ENCODE measurements at places on chromosomes 5 and 9. TPM values are rescaled to one million over a fixed set of nuclear protein-coding genes. Genes with fewer than 3 reads are reported as not detected.

Gene CARTPT
- 24.7 TPM for total RNA-seq

GRCh38 chr9:125822160-125822559 is 75.0 kb downstream of the PBX3 start:
- DNase-seq, result no peak

GRCh38 chr5:71977311-71977710 is 130.0 kb upstream of the MAP1B start:
- peak; percentile 47 for DNase-seq

- DNase-seq, result no peak
These were observed 9.0 kb downstream of the GPR150 start for GRCh38 chr5:95628933-95629332.

Gene KIAA0825
- total RNA-seq, result 3.3 TPM

GRCh38 chr5:111454198-111454622 is 58.1 kb downstream of the STARD4 start:
- no peak for DNase-seq

DNA sequence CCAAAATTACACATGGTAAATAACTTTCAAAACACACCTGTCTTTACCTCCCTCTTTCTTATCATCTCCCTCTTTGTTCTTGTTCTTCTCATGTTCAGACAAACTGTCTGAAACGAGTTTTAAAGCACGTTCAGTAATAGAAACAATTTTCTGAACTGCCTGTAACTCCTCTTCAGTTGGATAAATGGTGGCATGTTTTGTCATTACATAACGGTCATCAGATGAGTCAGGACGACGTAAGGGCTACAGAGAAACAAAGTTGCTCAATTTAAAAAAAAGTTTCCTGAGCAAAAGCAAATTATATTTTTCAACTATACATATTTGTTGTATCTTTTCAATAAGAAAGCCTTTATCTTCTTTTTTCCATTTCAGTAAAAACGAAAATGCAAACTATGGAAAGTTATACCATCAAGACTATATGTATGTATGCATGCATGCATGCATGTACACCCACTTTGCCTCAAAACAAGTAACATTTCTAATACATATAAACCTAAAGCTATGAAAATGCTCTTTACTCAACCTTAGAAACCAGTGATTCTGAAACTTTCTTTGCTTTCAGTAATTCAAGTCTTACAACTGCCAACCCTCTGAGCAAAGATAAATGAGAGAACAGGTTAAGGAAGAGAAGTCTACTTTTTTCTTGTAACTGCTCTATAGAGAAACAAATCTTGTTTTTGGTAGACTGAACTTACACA is 56.0 kb downstream of the ZFR start:
- no peak for DNase-seq

GRCh38 chr9:78682216-78682615 is 385.3 kb downstream of the PSAT1 start:
- no peak for DNase-seq

DNA sequence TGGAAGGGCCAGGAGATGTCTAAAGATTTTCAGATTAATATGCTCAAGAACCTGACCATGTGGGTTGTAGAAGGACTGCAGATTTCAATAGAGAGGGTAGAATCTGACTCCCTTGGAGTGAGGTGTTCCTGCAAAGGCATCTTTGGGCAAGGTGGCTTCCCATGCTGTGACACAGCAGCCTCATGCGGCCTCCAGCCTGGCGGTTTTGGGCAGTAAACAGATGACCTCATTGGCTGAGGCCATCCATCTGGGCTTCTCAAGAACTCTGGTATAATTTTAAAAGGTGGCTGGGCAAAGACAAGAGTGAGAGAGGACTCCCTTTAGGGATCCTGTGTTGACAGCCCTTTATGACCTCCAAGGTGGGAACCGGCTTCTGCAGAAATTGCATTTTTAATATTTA is 90.3 kb upstream of the ERCC6L2 start:
- no peak for DNase-seq

Gene IL5
- not detected for total RNA-seq

- DNase-seq, result no peak
These were observed 10.4 kb downstream of the ABLIM3 start for GRCh38 chr5:149151717-149152116.

GRCh38 chr5:1262381-1262780 is 32.5 kb downstream of the TERT start:
- DNase-seq, result no peak
